CD4-positive, alpha-beta T cell treated with Interleukin-1 beta for 1 hour (primary cell): ENCODE measurements at places on chromosomes 1 and 21.
A peak's percentile ranks its signal among the peaks of the same experiment; 100 is the strongest.

DNA sequence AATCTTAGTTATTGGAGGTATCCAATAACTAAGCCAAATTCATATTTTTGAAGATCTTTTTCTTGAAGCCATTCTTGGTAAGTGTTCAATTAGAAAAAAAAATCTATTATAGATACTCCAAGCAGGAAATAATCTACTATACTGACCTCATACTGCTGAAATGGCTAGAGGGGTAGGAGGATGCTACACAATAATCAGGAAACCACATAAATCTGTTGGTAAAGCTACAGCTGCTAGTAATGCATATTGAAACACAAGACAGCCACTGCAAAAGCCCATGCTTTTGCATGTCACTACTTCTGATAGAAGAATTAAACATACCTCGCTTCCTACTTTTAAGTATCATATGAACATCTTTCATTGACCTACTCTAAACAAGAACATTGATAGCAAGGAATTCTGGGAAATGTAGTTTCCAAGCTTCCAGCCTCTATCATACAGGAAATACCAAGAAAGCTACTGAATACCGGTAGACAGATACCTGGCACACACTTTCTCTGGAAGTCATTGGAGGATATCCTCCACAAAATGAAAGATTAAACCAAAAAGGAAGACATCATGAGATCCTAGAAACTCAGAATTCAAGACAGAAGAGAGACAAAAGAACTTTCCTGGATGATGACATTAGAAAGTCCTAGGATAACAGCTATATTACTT, 103.0 kb upstream of the VAV3 start:
- DNase-seq: no peak

DNA sequence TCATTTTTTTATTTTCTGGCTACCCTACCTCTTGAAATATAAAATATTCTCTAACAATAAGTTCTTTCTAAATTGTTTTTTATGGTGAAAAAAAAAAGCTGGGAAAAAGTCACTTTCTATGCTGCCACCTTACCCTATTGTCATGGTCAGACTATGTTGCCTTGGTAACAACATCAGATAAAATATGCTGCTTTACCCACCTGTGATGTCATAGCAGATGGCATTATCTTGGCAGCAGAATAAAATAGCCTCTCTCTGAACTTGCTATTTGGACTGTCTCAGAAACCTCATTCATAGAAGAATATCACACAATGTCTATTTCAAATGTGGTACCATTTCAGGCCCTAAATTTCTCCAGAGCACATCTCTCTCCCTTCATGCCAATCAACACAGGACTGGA, 69.6 kb upstream of the SGIP1 start:
- no peak for DNase-seq

GRCh38 chr1:20485527-20486456, at the start of gene CAMK2N1:
TSS of gene CAMK2N1 (minus strand) at chr1:20486210. CDS start at chr1:20485379, 831 bp downstream.
- peak; percentile 70 for DNase-seq

DNA sequence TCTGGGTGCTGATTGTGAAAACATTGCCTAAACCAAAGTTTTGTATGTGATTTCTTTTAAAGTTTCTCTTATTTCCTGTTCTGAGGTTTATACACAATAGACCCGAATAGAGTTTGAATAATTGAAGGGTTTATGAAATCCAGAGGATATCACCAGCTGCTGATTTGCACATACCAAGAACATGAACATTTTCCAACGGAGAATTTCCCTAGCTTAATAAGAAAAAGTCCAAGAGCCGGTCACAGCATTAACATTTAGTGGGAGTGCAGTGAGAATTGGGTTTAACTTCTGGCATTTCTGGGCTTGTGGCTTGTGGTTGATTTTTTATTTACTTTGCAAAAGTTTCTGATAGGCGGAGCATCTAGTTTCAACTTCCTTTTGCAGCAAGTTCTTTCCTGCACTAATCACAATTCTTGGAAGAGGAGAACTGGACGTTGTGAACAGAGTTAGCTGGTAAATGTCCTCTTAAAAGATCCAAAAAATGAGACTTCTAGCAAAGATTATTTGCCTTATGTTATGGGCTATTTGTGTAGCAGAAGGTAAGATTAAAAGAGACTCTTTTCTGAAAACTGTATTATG, at the start of gene CFH:
Gene CFH, plus strand, starts transcription at position 407 of the 579 bp plus-strand sequence. Its CDS starts 75 bp downstream, at position 482.
- no peak for DNase-seq

DNA sequence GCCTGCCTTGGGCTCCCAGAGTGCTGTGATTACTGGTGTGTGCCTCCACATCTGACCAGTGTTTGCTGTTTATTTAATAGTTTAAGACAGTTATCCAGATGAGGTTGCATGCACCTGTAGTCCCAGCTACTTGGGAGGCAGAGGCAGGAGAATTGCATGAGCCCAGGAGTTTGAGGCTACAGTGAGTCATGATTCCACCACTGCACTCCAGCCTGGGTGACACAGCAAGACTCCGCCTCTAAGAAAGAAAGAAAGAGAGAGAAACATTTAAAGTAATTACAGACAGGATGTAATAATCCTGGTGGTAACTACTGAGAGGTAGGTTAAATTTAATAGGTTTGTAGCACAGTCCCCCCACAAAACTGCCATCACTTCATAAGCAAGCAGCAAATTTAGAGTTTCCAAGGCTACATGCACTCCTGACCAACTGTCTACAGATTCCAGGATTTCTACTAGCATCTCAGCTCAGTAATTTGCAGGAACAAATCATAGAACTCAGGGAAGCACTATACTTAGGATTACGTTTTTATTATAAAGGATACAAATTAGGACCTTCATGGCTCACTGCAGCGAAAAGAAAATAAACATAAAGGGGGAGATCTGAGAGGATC, 89.6 kb downstream of the PKN2 start:
- no peak for DNase-seq

DNA sequence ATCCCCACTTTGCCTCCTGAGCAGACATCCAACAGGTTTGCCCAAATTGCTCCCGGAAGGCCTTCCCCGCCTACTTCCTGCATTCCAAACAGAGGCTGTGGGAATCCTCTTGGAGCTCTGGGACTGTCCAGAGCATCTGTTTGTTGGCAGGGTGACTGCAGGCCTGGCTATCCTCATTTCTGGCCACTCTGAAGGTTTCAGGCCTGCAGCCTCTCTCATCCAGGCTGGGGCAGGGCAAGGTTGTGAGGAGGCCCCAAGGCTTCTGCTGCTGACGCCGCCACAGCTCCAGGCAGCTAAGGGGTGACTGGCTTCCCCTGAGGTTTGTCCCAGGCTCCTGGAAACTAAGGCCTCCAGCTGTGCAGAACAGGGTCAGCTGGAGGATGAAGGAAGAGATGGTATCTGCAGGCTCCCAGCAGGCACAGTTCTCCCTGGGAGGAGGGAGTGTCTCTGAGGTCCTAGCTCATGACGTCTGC, 11.3 kb downstream of the CDK18 start:
- no peak for DNase-seq

- DNase-seq: no peak
These were observed 49.6 kb upstream of the ATP1A1 start for GRCh38 chr1:116323491-116323890.

GRCh38 chr1:235588916-235589515, 60.6 kb downstream of the GNG4 start:
- DNase-seq: no peak

- no peak for DNase-seq
These were observed 6.9 kb downstream of the CAMK1G start for GRCh38 chr1:209590405-209590804.

GRCh38 chr1:93681101-93681988, at the start of gene BCAR3:
TSS of gene BCAR3 (minus strand) at chr1:93681837. CDS start at chr1:93674930, 6,907 bp downstream.
- no peak for DNase-seq

- DNase-seq: no peak
These were observed 36.8 kb upstream of the AHCYL1 start for GRCh38 chr1:109947582-109948284.

GRCh38 chr1:56213068-56213467, 366.3 kb downstream of the PLPP3 start:
- DNase-seq: no peak

- no peak for DNase-seq
These were observed 45.7 kb upstream of the DEPDC1 start for GRCh38 chr1:68542586-68542985.

GRCh38 chr1:21232044-21232443, 55.3 kb upstream of the EIF4G3 start:
- DNase-seq: peak; percentile 13

- peak; percentile 54 for DNase-seq
These were observed 26.7 kb downstream of the MIA3 start for GRCh38 chr1:222644636-222644980.

GRCh38 chr1:56295949-56296929, 283.1 kb downstream of the PLPP3 start:
- no peak for DNase-seq
